ENCODE measurements at places on chromosomes 11 and 22.

GRCh38 chr11:82356316-82356715 is 377.3 kb downstream of the FAM181B start:
- DNase-seq, result no peak

GRCh38 chr11:112965656-112966055 is 4.4 kb downstream of the NCAM1 start:
- no peak for DNase-seq

DNA sequence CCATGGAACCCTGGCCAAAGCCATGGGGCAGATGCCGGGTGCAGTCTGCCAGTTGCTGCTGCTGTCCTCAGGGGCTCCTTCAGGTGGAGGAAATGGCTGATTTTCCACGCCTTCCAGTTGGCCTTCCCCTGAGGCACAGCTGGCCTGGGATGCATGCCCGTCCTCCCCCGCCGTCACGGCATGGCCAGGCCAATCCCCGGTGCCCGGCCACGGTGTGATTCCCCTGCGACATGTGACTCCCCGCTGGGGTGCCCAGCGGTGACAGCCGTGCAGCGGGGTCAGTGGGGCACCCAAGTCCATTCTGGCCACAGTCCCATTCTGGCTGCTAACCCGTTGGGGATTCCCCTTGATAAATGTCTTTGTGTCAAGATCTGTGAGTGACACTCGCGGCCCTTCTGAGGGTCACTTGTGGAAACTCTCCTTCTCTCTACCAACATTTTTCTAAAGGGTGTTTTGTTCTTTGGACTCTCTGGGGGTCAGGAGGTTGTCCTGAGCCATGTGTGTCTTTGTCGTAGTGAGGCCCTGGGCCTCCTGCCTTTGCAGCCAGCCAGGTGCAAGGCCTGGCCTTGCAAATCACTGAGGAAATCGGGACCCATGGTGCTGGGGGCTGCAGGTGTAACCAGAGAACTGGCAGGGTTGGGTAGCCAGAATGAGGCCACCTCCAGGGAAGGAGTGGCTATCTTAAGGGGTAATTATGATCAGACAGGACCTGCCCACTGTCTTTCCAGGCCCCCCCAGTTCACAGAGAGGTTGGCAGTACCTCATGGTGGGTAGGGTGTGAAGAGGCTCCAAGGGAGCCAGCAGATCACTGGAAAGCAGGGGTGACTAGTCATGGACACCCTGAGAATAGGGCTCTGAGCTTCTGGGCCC is 37.1 kb downstream of the KCNQ1OT1 start:
- DNase-seq, result no peak

DNA sequence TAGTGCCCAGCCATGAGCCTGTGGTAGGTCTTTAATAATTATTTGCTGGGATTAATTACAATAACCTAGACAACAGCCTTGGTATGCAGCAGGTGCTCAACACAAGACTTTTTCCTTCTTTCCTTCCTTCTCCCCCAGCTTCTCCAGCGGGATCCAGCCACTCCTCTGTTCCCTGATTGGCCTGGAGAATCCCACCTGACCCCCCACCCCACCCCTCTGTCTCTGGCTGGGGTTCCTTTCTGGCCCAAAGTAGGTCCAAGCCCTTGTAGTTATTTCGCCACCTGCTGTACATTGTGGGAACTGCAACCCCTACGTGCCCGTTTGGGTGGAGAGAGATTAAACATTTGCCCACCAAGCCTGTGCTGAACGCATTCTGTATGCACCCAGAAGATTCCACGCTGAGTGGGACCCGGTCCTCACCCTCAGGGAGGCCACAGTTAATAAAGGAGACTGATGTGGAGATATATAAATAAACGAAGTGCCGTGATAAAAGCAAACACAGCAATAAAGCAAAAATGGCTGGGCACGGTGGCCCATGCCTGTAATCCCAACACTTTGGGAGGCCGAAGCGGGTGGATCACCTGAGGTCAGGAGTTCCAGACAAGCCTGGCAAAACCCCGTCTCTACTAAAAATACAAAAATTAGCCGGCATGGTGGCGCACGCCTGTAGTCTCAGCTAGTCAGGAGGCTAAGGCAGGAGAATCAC is 32.1 kb upstream of the DGKZ start:
- no peak for DNase-seq

GRCh38 chr11:12122083-12122482 is 11.7 kb downstream of the MICAL2 start:
- no peak for DNase-seq
